ENCODE measurements at places on chromosomes 6 and 20.
A peak's percentile ranks its signal among the peaks of the same experiment; 100 is the strongest.

DNA sequence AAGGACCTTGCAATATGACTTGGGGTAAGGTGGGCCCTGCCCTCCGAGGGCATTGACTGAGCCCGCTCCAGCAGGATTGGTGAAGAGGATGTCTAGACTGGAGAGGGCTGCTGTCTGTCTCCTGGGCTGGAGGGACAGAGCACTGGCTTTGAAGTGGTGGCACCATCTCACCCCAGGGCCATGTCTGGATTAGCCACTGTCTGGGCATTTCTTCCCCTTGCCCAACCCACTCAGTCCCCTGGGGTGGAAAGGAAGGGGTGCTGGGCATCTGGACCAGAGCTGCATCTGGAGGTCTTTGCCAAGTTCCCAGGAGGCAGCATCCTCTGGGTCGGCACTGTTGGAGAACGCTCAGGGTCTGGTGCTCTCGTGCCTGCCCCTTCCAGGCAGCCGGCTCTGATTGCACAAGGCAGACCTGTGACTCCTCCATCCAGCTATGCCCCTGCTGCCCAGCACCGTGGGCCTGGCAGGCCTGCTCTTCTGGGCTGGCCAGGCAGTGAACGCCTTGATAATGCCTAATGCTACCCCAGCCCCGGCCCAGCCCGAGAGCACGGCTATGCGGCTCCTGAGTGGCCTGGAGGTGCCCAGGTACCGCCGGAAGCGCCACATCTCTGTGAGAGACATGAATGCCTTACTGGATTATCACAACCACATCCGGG, at the start of gene R3HDML:
TSS of gene R3HDML (plus strand) at position 319 of the 656 bp plus-strand sequence. CDS start at position 434, 115 bp downstream.
- DNase-seq = no peak

GRCh38 chr6:81138236-81138635, 614.2 kb downstream of the TENT5A start:
- DNase-seq = no peak

DNA sequence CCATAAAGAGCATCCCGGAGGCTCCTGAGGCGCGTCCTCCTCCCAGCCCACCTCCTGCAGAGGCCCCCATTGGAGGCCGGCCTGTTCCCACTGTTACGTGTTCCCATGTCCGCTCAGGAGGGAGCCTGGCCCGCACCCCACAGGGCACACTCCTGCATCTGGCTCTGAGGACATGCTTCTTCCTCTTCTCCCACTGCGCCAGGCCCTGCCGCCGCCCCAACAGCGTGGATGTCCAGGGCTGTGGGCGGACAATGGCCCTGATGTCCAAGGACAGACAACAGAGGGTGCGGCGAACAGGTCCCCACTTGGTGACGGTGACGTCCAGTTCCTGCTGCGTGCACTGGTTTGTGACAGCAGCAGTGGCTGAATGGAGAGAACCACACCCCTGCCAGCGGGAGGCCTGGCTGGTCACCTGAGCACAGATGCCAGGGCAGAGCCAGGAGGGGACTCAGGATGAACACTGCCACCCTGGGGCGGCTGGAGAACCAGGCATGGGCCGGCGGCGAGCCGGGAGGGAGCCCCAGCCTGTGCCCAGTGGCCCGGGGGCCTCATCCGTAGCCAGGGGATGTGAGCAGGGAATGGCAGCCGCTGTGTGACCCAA, 26.6 kb downstream of the FRMD1 start:
- DNase-seq = no peak

- no peak for DNase-seq
Observed at GRCh38 chr20:35709259-35709658, 10.1 kb downstream of the ROMO1 start.

DNA sequence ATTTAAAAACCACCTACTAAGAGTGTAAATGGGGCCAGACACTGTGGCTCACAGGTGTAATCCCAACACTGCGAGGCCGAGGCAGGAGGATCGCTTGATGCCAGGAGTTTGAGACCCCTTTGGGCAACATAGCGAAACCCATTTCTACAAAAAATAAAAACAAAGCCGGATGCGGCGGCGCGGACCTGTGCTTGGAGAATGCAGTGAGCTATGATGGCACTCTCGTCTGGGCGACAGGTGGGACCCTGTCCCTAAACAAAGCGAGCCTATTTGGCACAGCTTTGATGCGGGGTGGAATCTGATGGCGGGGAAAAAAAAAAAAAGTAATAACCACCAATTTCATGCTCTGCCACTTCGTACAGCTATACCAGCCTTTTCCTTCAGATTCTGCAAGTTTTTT, 1.1 kb downstream of the TCP1 start:
- no peak for DNase-seq

DNA sequence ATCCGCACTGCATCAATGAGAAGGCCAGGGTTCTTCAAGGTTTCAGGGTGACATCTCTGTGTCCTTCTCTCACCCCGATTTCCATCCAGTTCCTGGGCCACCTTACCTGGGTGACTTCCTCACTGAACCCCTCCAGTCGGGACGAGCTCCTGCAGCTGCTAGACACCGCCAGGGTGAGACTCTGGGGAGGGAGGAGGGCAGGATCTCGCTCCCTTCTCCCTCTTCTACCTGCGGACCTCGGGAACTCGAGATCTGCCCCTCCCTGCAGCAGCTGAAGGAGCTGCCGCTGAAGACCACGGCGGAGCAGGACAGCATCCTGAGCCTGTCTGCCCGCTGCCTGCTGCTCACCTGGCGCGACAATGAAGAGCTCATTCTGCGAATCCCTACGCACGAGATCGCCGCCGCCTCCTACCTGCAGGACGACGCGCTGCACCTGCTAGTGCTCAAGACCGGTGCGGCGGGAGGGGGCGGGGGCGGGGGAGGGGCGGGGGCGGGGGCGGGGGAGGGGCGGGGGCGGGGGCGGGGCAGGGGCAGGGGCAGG, 7.5 kb downstream of the CCM2L start:
- no peak for DNase-seq

DNA sequence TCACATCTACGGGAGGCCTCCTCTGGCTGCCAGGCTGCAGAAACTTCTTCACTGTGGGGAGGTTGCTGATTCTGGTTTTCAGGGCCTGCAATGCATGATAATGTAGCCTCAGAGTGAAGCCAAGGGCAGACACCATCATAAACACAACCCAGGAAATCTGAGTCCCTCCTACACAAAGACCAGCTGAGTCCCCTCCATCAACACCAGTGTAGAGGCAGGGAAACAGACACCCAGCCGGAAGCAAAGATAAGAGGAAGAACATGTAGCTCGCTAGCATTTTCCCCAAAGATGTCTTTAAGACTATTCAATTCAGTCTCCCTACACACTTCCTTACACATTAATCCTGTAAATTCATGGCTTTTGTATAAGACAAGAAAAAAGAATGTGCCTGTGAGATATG, 23.6 kb downstream of the GSTA2 start:
- DNase-seq = no peak

DNA sequence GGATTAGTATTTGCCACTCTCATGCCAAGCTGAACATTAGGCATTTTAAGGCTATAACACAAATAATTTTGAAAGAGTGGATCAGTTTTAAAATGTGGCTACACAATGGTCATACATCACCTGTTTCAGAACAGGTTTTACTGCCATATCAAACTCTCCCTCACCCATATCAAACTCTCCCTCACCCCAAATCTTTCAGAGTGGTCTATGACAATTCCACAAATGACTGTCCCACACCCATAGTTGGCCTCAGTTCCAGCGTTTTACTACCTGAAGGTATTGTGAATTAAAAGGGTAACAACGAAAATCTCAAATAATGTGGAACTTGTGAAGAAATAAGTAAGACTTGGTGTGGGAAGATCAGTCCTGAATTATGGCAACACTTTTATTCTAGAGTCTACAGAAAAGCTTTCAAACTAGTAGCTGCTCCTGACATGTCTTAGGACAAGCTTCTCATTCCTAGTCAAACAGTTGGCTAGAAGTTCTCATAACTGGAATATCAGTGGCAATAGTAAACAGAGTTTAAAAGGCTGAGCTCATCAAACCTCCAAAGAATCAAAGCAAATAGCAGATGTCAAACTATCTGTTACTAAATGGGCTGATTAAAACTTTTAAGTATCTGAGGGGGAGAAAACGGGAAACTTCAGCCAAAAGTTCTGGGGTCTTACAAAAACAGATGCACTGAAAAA, 52.4 kb downstream of the MAP3K7 start:
- DNase-seq = no peak

DNA sequence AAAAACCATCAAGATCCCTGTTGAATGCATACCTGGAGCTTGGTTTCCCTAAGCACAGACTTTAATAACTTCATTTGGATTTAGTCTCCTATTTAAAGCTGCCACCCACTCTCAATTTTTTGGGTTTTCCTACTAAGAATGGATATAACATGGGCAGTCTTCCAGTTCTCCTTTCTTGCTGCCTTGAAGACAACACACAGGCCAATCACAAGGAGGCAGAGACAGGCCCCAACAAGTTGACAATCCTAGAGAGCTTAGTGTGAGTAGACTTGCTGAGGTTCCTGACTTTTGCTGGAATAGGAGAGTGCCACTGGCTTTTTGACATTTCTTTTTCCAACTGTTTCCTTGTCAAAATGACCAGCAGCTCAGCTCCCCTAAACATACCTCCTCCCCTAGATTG, 112.3 kb upstream of the ESR1 start:
- no peak for DNase-seq

DNA sequence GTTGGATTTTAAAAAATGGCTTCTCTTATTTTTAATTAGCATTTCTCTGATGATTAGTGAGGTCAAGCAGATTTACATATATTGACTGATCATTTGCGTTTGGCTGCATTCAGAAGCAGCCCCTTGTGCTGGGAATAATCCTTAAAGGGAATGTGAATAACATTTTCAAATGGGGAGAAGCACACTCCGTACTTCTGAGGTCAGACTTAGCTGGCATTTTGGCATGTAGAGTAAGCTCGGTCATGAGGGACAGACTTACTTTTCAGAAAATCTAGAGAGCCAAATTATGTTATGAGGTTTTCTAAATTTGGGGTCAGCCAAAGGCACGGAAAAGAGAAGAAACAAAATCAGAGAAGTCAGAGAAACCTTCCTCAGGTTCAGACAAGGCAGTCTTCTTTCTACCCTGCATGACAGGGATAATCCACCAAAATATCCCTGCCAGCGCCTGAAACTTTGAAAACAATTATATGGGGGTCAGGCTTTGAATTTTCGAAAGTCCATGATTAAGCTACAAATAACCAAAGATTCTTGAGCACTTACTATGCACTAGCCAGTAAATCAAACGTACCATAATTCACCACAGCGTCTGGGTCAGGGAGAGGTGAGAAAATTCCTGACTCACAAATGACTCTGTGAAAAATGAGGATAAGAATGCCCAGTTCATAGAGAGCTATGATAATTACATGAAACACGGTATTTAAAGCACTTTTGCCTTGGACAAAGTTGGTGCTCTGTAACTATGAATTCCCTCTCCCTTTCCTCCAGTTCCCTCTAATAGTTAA, 44.9 kb downstream of the ADAT2 start:
- peak; percentile 9 for DNase-seq
